Fibroblast of lung (primary cell): ENCODE measurements at places on chromosomes 6 and 20.

DNA sequence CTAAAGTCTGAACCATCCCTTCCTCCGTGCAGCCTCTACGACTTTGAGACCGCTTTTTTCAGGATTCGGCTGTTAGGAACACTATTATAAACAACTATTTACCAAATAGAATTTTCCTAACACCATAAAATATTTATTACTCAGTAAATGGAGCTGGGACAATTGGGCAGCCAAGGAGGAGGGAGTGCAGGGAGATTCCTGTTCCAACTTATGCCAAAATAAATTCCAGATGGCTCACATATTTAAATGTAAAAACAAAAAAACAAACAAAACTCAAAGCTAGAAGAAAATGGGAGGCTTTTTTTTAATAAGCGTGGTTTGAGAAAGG, 48.1 kb downstream of the TCP11 start:
- DNase-seq, result no peak

DNA sequence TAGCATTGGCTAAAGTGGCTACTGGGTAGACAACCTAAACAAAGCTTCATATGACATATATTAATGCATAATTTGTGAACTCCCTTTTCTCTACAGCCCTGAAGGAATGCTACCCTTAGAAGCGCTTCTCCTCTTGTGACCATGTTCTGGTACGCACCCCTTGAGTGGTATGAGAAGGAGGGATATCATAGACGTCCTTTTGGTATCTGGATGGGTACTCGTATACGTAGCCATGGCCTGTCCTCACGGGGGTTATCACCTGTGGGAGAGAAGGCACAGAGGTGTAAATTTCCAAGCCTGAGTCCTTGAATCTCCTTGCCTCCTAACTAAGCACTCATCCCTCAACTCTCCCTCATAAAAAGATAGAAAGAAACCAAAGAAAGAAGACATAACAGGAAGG, 39.0 kb downstream of the NEDD9 start:
- DNase-seq, result no peak

DNA sequence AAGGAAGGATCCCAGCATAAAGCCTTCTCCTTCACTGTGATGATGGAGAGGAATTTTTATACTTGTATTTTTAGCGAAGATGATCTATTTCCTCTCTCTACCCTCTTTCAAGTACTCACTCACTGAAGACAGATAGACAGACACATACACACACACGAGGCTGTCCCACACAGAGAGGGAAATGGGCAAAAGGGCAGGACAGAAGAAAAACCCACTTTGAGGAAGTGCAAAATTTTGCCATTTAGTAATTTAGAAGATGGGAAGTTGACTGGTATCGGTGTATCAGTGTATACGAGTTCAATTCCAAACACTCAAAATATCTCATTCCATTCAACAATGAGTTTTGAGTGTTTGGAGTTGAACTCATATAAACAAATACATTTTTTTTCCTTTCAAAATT, 30.9 kb downstream of the HEBP2 start:
- no peak for DNase-seq

GRCh38 chr6:163820745-163821458, 406.4 kb downstream of the QKI start:
- no peak for DNase-seq

DNA sequence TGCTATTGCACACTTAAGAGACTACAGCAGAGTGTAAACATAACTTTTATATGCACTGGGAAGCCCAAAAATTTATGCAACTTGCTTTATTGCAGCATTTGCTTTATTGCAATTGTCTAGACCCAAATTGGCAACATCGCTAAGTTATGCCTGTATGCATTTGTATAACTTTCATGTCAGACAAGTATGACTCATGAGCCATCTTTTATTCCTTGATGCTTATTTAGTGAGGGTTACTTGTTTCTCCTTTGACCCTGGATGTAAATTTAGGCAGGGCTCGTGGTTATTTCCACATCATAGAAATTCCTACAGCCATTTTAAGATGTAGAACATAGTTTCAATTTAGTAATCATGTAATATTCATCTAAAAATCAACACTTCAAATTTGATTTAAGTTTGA, 130.3 kb upstream of the LY86 start:
- no peak for DNase-seq
